Activated gamma-delta T cell treated with Interleukin-2 at 50 U/mL for 16 hours (primary cell): ENCODE measurements at places on chromosomes 2 and 18.

- DNase-seq = no peak
Observed at GRCh38 chr18:8732442-8733360, 27.3 kb downstream of the MTCL1 start.

DNA sequence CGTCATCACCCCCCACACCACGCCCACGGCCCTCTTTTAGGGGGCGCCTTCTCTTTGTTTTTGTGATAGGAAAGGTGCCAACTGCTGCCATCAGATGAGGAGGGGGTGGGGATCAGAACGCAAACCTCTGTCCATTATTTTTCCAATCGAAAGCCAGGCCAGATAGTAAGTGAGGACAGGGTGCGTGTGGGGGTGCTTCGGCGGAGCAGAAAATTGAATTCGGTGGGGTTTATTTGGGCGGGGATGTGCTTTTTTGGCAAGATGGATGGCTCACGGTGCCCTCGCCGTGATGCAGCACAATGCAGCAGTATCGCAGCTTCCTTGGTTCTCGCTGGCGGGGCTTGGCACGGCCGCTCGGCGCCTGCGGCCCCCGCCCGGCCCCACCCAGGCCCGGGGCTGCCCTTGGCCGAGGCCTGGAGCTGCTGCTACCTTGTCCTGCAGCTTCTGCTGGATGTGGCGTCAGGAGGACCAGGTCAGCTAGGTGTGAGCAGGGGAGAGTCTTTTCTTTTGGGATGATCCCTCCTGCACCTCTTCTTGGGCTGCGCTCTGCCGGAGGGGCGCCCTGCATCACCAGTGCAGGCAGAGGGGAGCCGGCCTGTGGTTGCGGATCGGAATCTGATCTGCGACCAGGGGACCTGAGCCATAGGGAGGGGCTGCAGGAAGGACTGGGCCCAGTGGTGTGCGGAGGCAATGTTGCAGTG is 1.3 kb downstream of the SPTBN1 start:
- no peak for DNase-seq

DNA sequence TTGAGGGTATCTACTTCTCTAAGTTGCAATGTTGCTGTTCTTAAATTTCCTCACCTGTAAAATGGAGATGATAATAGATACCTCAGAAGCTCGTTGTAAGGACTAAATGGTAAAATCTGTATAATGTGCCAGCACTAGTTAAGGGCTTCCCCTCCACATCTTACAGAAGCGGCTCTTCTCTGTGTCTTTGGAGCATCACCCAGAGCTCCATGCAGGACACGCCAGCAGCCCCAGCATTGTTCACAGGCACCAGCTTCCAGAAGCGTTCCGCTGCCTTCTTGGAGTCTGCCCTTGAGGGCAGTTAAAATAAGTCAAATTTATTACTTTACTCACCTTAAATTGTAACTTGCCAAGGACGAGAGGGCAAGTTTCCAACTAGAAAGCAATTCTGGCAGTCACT is 5.8 kb downstream of the DCDC2C start:
- DNase-seq = no peak

- no peak for DNase-seq
Observed at GRCh38 chr18:22063672-22064071, 105.7 kb upstream of the GATA6 start.

DNA sequence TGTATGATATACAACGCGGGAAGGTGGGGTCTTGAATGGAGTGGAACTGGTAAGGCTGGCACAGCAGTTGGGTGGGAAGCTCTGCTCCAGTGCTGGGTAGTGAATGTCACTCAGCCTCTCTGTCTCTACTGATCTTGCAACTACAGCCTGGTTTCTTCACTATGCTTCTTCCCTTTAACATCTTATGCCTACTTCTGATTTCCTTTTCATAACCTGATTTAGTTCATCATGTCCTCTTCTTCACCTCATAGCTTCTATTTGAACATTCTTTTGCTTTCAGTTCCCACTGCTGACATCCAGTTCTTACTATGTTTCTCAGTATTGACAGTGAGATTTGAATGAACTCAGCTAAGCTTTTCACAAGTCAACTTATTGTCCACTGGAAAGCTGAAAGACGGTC is 286.2 kb downstream of the ARL6IP6 start:
- no peak for DNase-seq

GRCh38 chr2:204046145-204046544 is 109.6 kb downstream of the ICOS start:
- DNase-seq = no peak

DNA sequence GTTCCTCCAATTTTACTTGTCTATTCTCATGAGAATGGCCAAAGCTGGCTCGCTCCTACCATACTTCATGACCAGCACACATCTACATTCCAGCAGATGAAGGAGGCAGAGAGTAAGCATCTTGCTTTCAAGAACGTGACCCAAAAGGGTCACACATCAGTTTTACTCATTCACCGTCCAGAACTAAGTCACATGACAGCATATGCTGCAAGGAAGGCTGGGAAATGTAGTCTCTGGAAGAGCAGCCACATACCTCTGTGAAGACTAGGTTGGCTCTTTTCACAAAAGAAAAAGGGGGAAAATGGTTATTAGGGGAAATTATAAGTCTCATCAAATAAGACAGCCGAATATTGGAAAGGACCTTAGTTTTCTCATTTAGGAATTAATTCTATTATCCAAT is 835.3 kb downstream of the EPHA4 start:
- DNase-seq = no peak

DNA sequence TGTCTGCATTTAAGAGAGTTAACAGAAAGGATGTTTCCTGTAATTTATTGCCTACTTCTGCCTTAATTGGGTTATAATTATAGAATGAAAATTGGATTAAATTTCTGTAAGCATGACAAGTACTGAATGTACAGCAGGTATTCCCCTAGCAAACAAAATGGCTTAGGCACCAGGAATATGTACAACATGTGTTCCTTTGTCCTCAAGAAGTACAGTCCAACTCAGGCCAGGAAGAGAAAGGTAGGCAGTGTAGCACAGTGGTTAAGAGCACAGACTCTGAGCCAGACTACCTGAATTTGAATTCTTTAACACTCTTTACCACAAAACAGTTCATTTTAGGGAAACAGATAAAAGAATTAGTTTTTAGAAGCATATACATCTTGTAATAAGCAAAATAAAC is 43.1 kb downstream of the COX7A2L start:
- DNase-seq = no peak

DNA sequence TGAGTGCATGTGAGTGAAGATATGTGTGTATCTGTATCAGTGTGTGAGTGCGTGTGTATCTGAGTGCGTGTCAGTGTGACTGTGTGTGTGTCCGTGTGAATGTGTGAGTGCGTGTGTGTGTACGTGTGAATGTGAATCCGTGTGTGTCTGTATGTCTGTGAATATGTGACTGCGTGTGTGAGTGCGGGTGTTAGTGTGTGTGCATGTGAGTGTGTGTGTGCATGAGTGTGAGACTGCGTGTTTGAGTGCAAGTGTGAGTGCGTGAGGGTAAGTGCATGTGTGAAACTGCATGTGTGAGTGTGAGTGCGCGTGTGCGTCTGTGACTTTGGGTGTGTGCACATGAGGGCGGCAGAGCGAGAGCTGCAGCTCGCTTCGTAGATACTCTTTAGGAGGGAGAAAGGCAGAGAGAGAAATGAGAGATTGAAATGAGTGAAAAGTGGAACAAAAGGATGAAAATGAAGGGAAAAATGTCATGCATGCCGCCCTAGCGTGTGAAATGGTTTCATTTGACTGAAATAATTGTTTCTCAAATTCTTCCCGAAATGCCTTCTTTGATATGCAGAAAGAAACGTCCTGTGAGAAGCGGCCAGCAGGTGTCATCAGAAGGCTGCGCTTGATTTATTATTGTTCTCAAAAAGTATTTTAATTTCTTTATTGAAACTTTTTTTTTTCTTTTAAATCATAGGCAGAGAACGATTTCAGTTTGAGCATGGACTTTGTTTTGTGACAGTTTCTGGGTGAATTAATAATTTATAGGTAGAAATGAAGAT is 25.6 kb downstream of the ZNF407 start:
- DNase-seq = peak; percentile 25

GRCh38 chr2:33073018-33073417 is 126.3 kb downstream of the LTBP1 start:
- DNase-seq = no peak

DNA sequence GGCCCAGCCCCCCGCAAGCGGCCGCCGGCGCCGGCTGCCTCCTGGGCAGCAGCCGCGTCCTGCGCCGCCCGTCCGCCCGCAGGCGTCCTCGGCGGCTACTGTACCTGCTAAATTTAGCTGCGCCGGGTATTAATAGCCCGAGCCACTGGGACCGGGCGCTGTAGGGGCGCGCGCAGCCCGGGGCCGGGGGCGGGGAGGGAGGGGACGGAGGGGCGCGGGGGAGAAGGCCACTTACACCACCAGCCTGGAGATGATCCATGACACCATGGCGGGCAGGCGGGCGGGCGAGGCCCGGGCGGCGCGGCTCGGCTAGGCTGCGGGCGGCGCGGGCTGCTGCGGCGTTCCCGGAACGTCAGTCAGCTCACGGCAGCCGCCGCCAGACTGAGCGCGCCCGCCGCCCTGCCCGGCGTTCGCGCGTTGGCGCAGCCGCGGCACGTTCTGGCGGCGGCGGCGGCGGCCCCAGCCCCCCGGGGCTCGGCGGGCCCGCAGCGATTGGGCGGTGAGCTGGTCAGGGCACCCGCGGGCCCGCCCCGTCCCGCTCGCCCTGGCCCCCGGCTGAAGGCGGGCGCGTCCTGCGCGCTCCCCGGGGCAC is at the start of gene REEP1:
TSS of gene REEP1 (minus strand) at position 383 of the 592 bp plus-strand sequence. CDS start at position 267, 116 bp downstream.
- DNase-seq = no peak

GRCh38 chr2:240143276-240143675 is 2.8 kb upstream of the OTOS start:
- no peak for DNase-seq

- DNase-seq = no peak
Observed at GRCh38 chr2:193988784-193989183, 1668.2 kb upstream of the SLC39A10 start.

DNA sequence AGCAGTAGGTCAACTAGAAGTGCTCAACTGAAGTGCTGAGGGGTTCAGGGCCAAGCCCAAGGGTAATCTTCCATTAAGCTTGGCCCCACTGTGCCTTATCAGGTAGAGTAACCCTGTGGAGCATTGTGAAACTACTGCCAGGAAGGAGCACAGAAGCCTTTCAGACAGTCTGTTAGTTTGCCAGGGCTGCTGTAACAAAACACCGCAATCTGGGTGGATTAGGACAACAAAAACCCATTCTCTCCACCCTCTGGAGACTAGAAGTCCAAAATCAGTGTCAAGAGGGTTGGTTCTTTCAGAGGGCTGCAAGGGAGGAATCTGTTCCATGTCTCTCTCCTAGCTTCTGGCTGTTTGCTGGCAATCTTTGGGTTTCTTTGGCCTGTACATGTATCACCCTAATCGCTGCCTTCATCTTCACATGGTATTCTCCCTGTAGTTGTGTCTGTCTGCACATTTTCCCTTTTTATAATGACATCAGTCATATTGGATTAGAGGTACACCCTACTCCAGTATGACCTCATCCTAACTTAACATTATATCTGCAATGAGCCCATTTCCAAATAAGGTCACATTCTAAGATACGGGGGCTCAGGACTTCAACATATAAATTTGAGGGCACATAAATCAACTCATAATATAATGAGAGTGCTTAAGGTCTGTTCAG is 21.2 kb downstream of the VIT start:
- no peak for DNase-seq

DNA sequence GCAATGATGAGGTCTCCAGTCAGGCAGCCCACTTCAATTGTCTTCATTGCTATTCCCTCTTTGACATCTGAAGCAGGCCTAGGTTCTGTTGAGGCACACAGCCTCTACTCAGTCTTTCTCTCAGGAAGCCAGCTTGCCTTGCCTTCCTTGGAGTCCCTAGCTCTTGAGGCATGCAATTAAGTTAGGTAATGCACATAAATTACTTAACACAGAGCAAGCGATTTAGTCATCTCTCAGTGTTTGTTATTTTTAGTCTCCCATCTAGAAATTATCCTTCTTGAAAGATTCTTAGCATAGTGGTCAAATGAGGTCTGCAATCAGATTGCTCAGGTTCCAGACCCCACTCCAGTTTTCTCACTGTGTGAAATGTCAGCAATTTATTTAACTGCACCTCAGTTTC is 32.0 kb downstream of the SULT1C4 start:
- no peak for DNase-seq

DNA sequence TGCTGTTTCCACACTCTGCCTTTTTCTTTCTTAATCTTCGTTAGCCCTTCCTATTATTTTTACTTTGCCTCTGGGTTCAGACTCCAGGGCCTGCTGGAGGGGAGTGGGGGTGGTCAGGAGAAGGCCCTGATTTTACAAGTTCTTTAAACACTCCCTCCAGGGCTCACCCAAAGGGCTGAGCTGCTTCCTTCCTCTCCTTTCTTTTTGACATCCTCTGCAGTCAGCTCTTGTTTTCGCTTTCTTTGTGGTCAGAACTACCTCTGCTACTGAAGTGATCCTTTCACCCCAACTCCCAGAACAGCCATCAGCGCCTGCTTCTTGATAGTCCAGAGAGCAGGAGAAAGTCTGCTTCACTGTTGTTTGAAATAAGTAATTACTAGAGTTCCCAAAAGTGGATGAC is 925.7 kb downstream of the EPHA4 start:
- no peak for DNase-seq

DNA sequence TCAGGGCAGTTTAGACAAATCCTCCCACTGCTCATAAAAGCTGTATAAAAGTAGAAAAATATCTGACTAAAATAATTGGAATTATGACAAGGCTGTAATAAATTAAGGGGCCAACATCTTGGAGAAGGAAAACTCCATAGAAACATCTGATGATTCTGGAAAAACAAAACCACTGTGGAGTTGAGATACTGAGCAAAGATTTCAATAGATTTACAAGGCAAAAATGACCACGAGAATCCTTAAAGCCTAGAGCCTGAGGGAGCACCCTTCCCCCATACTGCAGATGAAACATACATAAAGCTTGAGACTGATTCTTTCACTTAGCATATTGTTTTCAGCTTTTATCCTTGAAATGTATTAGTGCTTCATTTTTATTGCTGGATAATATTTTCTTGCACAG is 286.4 kb upstream of the MMADHC start:
- DNase-seq = no peak

DNA sequence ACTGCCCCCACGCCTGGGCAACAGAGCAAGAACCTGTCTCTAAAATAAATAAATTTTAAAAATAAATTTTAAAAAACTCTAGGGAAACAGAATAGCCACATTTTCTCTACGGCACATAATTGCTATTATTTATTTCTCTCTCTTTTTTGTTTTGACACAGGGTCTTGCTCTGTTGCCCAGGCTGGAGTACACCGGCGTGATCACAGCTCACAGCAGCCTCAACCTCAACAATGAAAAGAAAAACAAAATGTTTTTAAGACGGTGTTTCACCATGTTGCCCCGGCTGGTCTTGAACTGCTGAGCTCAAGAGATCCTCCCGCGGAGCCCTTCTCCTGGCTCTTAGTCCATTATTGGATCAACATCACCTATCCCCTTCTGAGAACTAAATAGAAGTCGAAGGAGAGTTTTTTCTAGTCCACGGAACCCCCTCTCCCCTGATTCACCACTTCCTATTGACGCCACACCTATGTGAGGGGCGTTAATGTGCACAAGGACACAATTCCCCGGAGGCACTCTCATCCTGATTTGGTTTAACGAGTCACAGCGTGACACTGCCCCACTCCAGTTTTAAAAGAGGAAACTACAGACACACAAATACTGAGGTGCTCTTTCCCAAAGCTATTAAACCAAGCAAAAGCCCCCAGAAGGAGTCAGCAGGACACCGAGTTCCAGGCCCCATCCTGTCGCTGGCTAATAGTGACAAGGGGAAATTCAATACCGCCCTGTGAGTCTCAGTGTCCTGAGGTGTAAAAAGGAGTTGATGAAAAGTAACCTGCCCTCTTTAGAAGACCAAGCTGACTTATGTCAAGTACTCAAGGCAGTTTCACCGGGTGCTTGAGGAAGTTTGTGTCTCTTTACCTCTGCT is 1.1 kb downstream of the NPC1 start:
- no peak for DNase-seq
